Foreskin keratinocyte (primary cell): ENCODE measurements at places on chromosomes 6 and 20. TPM values are rescaled to one million over a fixed set of nuclear protein-coding genes. Genes with fewer than 3 reads are reported as not detected.

GRCh38 chr6:135642912-135643311 lies 145.4 kb upstream of the AHI1 start:
- DNase-seq, result no peak

- no peak for DNase-seq
Observed at GRCh38 chr6:7173843-7174503, 66.2 kb downstream of the RREB1 start.

- DNase-seq, result peak; percentile 22
Observed at GRCh38 chr6:97059473-97059872, 134.9 kb downstream of the KLHL32 start.

DNA sequence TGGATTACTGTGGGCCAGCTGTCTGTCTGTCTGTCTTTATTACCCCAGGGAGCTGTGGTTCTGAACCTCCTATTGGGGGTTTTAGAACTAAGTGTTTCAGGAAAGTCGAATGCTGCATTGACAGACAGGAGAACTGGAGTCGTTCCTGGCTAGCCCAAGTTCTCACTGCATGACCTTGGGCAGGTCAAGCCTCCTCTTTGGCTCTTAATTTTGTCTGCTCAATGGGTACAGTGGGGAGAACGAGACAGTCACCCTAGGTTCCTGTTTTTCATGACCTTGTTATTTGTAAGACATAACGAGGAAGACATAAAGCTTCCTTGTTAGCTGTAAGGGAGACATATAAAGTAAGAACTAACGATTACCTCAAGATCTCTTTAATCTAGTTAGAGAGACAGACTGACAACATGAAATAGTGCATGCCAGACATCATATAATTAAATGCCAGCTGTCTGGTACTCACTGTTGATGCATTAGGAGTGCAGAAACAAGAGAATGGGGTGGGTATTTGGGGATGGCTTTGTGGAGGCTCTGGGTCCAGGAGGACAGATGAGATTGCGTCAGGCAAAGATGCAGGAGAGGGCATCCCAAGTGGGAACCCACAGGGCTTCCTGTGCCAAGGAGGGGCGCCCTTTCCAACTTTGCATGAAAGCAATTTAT lies 3.7 kb upstream of the CCDC167 start:
- DNase-seq, result no peak

DNA sequence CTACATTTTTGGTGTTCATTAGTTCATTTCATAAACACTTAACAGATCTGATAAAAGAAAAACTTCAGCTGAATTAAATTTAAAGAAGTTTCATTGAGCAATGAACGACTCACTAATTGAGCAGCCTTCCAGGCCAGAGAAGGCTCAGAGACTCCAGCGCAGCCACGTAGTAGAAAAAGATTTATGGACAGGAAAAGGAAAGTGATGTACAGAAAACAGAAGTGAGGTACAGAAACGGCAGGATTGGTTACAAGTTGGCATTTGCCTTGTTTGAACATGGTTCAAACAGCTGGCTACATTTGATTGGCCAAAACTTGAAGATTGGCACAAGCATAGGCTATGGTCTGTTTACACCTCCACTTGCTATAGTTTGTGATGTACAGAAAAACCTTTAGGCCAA lies 166.3 kb upstream of the DTNBP1 start:
- DNase-seq, result no peak

The IP6K3 gene
- not detected in 2 replicates for polyA plus RNA-seq
